ENCODE measurements at places on chromosomes 3 and 15.
A peak's percentile ranks its signal among the peaks of the same experiment; 100 is the strongest.

DNA sequence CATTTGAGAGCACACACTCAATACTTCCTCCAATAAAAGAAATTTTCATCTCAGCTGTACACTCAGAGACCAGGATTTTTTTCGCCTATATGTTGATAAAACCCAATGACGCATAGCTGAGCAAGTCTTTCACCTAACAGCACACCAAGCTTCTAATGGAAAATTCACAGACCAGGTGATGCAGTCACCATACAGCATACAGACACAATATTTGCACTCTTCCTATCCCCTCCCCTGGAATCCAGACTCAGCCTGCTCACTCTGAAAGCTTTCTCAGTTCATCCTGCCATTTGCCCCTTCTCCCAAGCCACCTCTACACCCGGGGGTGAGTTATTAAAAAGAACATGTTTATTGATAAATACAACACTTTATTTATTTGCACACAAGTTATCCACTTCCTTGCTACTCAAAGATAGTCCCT is 1.7 kb downstream of the TBC1D5 start:
- no peak for DNase-seq

- no peak for DNase-seq
Observed at GRCh38 chr3:32990116-32990515, 38.7 kb downstream of the CCR4 start.

GRCh38 chr3:150736903-150737832 is 25.8 kb downstream of the SIAH2 start:
- DNase-seq: no peak

- DNase-seq: no peak
Observed at GRCh38 chr3:170565495-170565894, 20.4 kb downstream of the SLC7A14 start.

- peak; percentile 86 for DNase-seq
Observed at GRCh38 chr3:100492059-100493006, at the start of gene TMEM45A. Gene TMEM45A, plus strand, starts transcription at chr3:100492619. Its CDS starts 62,593 bp downstream, at chr3:100555212.

DNA sequence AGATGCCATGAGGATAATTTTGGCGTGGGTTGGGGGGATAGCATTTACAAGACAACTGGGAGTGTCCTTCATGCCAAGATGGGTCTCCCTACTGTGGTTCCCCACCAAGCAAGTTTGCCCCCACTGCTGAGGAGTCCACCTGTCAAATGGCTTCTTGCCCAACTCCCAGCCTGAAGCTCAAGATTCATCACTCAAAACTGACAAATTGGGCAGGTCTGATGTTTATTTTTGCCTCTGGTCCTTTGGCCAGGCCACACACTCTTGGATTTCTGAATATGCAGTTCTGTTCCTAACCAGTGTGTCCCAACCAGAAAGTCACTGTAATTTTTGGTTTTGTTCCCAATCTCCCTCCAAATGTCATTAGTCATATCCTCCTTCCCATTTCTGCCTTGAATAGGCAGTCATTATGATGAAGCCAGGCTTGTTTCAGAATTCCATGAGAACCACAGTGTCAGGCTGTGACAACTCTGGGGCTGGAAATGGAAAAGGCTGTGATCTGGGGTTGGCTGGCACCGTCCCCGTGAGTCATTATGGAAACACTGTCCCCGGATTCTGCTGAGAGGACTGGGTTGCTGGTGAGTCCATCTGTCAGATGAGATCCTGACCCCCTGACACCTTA is 29.3 kb upstream of the MEF2A start:
- peak; percentile 11 for DNase-seq

GRCh38 chr3:20141316-20141715 is 44.7 kb downstream of the SGO1 start:
- no peak for DNase-seq

DNA sequence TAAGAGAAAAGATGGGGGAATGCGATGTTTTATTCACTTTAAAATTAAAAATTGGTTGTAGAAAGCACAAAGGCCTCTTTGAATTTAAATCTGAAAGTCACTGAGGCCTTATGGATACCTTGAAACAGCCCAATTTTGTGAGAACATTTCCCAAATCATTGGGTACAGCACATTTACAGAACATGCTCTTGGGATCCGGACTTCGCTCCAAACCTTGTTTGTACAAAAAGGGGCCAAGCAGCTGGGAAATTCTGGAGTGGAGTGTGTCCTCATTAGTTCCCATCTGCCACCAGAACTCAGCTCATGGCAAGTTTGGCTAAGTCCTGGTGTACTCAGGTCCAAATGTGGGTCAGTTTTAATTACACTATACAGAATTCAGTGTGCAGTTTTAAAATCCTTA is 254.2 kb downstream of the ZBTB20 start:
- DNase-seq: no peak

GRCh38 chr3:146894406-146894805 is 289.3 kb upstream of the PLSCR5 start:
- no peak for DNase-seq

DNA sequence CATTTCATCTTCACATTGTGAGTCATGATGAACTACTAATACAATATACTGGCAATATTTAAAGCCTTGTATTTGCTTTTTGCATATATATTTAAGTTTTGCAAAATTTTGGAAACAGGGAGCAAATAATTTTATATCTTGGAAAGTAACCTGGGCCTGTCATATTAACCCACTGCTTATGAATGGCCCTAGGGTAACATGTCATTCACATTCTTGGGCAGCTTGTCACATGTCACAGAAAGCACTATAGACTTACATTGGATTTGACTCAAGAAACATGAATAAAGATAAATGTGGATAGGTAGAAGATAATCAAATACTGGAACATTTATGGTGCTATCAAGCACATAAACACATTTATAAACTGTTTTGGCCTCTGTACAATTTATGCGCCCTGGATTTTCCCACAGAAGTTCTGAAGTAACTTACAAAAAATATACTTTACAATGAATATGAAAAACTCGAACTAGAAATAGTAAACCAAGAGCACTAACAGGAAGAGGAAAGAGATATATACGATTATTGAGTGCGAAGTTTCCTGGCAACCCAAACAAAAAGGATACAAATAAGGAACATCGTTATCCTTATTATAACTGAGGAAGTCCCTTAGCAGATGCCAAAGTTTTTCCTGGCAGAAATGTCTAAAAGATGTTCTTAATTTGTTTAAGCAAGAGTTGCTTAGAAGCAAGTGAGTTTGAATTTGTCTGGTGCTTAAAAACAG is 257.2 kb downstream of the RBMS3 start:
- DNase-seq: no peak

GRCh38 chr3:46856576-46857471 is 6.4 kb downstream of the MYL3 start:
- DNase-seq: no peak

DNA sequence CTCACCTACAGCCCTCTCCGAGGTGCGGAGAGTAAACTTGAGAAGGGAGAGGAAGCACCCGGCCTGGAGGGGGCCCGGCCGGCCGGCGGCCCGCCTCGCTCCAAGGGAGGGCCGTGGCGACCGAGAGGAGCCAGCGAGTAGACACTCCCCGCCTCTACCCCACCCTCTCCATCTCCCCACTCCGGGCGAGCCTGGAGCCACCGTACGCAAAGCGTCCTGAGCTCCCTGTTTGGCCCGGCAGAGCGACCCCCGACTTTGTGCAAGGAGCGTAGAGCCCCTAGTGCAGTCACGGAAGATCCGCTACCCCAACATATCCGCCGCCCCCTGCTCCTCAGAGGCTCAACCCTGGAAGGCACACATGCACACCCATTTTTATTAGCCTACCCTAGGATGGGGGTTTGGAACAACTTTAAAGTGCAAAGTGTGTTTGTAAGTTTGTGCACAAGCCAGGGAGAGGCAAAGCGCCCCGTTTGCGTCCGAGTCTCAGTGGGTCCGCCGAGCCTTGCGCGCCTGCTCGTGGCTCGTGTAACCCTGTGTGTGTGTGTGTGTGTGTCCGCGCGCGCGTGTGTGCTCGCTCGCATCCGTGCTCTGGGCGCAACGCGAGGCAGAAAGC is 508 bp upstream of the SMAD6 start:
- DNase-seq: no peak

DNA sequence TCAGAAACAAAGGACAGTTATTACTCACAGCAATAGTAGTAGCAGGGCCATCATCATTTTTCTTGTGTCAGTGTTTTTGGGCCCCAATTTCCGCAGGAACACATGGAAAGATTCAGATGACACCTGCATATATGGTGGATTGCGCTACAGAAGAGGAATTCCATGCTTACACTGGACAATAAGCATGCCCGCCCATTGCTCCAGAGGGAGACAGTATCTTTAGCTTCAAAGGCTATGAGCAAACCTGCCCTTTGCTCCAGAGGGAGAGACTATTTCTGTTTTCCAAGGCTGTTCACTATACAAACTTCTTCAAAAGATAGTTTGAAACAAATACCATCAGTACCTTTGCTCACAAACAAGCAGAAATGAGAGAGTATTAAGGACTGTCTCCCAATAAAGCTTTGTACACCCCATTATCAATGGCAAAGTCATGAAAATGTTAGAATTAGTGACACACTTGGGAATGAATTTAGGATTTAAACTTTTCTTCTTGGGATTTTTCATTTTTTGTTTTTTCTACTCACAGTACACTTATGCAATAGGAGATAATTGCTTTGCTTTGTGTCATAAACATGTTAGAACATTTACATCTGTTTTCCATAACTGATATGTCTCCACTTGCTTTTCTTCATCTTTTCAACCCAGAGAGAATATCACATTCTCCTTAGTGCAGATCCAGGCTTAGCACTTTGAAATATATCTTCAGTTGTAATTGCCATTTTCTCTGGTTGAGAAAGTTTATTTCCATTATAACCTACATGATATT is 564.5 kb upstream of the ZNF717 start:
- no peak for DNase-seq

GRCh38 chr3:157354722-157355121 is 81.9 kb upstream of the PTX3 start:
- no peak for DNase-seq

- no peak for DNase-seq
Observed at GRCh38 chr15:77869021-77869895, 208.3 kb downstream of the TBC1D2B start.

- DNase-seq: no peak
Observed at GRCh38 chr15:89656116-89656815, 999 bp upstream of the KIF7 start.

DNA sequence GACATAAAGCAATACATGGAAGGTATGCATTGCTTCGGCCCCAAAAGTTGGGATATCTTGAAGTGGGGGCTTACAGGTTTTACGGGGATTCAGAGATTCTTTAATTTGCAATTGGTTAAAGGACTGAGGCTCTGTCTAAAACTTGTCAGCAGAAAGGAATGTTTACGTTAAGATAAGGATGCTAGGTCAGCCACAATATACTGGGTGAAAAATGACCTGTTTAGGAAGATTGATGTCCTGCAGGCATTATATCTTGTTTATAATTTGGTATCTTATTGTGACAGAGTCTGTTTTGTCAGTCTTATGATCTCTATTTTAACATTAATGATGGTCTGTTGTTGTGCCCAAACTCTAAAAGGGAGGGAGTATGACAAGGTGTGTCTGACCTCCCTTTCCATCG is 15.3 kb upstream of the CCNDBP1 start:
- no peak for DNase-seq

- no peak for DNase-seq
Observed at GRCh38 chr3:95627293-95627692, 1187.1 kb upstream of the EPHA6 start.

DNA sequence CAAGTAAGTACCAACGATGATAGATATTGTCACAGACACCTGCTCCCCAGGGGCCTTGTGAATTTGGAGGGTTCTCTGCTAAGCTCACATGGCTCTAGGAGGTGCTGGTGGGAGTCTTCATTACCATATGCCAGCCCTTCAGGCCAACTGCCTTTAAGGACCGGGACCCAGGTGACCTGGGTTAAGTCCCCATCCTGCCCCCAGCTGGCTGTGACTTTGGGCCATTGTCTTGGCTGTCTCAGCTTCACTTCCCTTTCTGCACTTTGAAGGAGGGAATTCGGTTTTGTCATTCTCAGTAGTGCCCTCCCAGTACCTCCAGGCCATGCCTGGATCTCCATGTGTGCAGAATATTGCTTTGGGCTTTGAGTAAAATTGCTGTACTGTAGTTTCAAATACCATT is 72.8 kb upstream of the ACAD9 start:
- no peak for DNase-seq
